T-cell (primary cell): ENCODE measurements at places on chromosomes 11 and 22. TPM values are rescaled to one million over a fixed set of nuclear protein-coding genes. Genes with fewer than 3 reads are reported as not detected.
A peak's percentile ranks its signal among the peaks of the same experiment; 100 is the strongest.

- DNase-seq = no peak
These were observed 69.3 kb upstream of the WNT7B start for GRCh38 chr22:46046299-46046685.

DNA sequence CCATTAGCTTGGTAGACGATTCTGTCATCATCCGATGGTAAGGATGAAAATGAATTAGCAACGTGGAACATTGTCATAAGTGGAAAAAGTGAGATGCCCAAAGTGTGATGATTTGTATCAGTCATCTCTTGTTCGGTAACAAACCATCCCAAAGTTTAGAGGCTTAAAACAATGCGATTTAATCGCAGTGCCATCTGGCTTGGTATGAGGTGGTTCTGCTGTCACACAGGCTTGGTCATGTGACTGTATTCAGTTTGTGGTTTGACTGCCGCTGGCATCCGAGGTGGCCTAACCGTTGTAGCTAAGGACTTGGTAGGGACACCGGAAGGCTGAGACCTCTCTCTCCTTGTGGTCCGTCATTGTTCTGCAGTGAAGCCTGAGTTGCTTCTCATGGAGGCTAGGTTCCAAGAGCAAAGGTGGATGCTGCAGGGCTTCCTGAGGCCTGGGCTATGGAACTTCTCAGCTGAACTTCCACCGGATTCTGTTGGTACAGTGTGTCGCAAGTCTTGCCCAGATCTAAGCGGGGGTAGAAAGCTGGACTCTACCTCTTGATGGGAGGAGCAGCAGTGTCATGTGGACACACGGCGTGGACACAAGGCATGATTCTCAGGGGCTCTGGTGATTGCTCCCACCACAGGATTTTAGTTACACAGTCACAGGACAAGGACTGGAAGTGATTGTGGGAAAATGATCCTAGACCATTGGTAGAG, 36.3 kb downstream of the BCR start:
- DNase-seq = peak; percentile 34

- no peak for DNase-seq
These were observed 65.3 kb downstream of the WNT11 start for GRCh38 chr11:76140912-76141574.

DNA sequence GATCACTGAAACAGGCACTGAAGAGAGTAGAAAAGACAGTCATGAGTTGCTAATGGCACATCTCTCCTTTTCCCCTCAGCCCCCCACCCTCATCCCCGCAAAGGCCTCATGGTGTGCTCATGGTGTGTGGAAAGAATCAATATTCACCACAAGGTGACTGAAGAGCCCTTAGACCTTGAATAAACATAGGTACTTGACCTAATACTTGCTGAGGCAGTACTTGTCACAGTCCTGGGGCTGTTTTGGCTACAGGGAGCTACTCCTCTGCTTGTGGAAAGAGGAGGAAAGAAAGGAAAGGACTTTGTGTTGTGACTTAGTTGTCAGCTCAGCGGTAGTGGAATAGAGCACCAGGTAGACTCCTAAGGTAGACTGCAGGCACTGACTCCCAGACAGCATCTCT, 537.8 kb upstream of the CCDC179 start:
- no peak for DNase-seq

DNA sequence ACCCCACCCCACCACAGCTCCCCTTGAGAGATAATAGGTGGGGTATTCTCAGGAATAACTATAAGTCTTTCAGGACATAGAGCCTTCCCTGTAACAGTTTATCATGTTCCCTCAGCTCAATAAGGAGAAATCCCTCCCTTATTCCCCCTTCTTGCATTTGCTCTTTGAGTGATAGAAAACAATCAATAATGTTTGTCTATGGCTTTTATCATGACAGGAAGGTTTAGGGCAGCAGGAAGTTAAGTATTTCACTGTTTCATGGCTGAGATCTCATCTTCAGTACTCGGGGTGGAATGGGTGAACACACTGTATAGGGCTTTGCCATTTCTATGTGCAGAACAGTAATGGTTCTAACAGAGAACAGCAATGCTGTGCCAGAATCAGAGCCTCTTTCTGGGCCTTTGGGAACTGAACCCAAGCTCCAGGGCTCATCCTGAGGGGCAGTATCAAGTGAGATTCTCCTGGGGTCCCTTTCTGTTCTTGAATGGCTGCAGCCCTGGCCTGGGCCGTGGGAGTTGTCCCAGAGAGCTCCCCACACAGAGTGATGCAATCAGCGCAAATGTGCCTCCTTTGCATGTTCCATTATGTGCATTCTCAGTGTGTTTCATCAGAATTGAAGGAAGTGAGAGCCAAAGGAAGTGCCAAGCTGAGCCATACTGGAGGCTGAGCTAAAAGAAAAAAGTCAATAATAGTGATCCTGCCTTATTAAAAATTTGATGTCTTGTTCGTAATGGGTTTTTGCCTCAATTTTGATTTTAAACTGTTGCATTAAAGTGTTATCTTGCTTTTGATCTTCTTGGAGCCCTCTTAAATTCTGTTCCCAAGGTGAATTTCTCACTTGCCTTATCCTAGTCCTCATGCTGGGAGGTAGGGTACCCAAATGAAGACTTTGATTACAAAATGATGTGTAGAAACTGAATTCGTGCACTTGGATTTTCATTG, 2.9 kb upstream of the CYP2R1 start:
- no peak for DNase-seq

- DNase-seq = no peak
These were observed 540.8 kb downstream of the INSC start for GRCh38 chr11:15655552-15655951.

- DNase-seq = no peak
These were observed 80.1 kb downstream of the EMSY start for GRCh38 chr11:76524919-76525318.

- no peak for DNase-seq
These were observed 11.4 kb downstream of the KCNJ5 start for GRCh38 chr11:128902515-128903066.

GRCh38 chr11:117670924-117671323, 126.1 kb downstream of the DSCAML1 start:
- no peak for DNase-seq

DNA sequence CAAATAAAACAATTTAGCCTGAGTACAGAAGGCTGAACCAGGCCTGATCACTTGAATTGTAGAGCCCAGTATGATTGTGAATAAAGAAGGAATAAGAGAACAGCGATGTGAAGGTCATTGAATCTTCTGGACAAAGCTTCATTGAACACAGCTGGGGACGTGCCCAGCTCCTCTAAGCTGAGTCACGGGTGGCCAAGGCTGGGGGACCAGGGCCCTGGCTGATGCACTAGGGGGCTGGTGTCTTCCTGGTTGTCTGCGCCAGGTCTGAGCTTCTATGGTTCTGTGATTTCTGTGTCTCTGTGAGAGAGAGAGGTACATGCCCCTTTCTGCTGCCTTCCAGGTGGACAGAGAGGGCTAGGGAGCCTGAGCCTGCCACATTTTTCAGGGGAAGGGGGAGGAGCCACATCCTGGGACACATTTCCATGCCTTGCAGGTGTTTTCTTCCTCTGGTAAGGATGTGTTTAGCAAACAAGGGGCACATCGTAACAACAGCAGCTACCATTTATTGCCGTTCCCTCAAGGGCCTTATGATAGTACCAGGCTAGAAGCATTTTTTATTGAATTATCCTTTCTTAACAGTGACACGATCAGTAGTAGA, 135.7 kb downstream of the C11orf91 start:
- DNase-seq = no peak

GRCh38 chr11:23988381-23989006, 508.4 kb upstream of the LUZP2 start:
- no peak for DNase-seq

DNA sequence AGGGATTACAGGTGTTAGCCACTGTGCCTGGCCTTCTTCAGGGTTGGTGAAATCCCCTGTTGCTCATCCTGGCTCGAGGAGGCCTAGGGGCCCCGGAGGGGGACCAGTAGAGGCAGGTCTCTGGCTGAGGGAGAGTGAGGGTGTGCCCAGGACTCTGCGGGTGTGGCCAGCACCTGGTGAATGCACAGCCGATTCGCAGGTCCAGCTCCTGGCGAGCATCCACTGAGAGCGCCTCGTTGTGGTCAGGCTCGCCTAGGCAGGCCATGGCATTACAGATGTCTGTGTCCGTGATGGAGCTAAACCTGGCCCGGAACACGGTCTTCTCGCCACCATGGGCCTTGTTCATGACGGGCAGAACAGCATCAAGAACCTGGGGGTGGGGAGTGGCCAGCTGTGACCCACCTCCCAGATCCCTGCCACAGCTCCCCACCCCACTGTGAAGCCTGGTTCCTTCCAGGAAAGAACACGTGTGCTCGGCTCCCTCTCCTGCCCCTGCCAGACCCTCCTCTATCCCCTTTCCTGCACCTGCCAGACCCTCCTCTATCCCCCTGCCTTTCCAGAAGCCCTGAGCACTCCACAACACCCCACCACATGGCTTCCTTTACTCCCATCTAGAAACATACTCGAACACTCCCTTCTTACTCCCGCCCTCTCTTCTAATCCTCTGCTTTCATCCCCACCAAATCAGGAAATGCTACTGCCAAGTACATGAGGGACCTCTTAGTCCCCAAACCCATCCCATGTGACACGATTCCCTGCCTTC, 12.4 kb downstream of the TOP3B start:
- no peak for DNase-seq

DNA sequence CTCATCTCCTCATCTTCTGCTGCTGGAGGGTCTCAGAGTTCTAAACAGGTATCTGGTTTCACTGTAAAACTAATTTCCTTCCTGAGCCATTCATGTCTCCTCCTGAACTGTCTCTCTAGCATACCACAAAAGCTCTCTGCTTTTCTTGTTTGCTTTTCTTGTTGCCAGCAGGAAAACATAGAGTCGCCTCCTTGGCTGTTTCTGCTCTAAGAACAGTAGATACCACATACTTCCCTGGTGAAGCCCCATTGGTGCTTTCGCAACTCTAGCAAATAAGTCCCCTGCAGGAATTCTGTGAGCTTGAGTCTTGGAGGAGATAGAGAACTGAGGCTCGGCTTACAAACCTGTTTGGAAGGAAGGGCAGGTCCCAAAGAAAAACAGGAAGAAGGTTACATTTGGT, 7.0 kb downstream of the DIXDC1 start:
- DNase-seq = no peak

The KCNJ4 gene
- not detected for total RNA-seq

The SCT gene
- total RNA-seq = not detected

The RIMBP3B gene
- 0.14 TPM for total RNA-seq

The MUC6 gene
- not detected for total RNA-seq

The INPP5J gene
- total RNA-seq = 0.35 TPM

The NOX4 gene
- not detected for total RNA-seq

The C11orf42 gene
- total RNA-seq = not detected

The FGF3 gene
- not detected for total RNA-seq

The TMEM41B gene
- 40.2 TPM for total RNA-seq

The GLYAT gene
- not detected for total RNA-seq

The ZBED4 gene
- total RNA-seq = 17.6 TPM

The POTEH gene
- total RNA-seq = not detected
